ENCODE measurements at places on chromosomes 3 and 15. TPM values are rescaled to one million over a fixed set of nuclear protein-coding genes. Genes with fewer than 3 reads are reported as not detected.

DNA sequence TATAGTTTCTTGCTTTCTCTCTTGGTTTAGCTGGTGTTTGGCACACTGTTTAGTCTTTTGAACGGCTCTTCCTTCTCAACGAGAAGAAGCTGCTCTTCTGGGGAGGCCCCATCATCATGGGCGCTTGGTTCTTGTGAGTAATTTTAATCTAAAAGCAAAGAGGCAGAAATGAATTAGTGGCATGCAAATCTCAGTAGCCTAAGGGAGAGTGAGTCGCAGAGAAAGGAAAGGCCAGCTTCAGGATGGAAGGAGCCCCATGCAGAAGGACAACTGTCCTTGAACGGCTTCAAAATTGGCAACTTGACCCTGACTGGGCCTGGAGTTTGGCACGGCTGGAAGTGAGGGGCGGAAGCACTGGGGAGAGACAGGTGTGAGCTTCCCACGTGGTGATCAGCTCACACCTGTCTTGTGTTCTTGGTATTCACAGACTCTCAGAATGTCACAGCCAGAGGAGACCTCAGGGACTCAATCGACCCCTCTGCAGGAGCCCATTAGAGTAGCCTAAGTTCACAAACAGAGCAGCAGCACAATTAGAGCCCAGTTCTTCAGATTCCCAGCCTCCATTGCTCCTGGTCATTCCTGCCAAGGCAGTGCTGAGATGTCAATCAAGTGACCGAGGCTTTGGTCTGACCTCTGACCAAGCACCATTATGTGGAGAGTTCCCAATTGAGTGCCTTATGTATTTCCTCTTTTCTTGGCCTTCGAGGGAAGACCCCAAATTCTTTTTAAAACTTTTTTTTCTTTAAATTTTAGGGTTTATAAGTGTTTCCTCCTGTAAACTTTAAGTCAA is 41.3 kb upstream of the ETV5 start:
- peaks cover 54% of the 10 kb centered on the region for H3K27me3 ChIP-seq
- peaks cover 15% of the 10 kb centered on the region for H3K4me1 ChIP-seq
- H3K36me3 ChIP-seq, result no peaks in the 10 kb centered on the region

IL17RB gene
- total RNA-seq, result 2.2 TPM

DNA sequence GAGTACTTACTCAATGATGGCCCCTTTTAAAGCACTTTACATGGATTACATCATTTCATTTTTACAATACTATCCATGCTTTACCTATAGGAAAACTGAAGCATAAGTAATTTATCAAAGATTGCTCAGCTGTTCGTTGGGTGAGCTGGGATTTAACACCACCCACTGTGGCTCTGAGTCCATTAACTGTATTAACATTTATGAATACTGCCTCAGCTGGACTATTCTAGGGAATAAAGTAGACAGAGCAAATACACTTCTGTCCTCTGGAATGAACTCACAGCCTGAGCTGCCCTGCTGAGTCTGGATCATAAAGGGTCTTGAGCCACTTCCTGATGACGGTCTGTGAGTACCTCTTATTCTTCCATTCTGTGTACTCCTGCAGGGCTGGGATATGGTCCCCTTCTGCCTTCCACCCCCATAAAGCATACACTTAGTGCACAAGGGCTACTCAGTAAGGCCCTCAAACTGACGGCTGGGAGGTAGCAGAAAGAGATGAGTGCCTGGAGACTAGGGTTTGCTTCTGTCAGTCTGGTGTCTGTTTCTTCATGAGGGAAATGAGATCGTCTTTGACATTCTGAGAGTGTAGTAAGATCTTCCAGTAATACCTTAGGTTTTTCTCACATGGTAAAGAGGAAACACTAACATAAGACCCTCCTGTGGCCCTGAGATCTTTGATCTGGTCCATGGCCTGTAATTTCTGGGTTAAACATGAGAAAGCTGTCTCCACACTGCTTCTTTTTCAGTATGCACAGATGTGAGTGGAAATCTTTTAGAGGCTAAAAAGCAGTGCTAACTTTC is 12.6 kb upstream of the ST6GAL1 start:
- H3K4me1 ChIP-seq, result peaks cover 37% of the 10 kb centered on the region
- H3K4me3 ChIP-seq, result no peak overlapping the region
- H3K27ac ChIP-seq, result peak overlapping the region; percentile 57
- no peaks in the 10 kb centered on the region for H3K36me3 ChIP-seq
- no peak for DNase-seq

KPNA1 gene
- total RNA-seq, result 78.4 TPM

GRCh38 chr3:165522386-165522785 is 314.8 kb downstream of the BCHE start:
- H3K27ac ChIP-seq, result no peak overlapping the region
- H3K27me3 ChIP-seq, result no peaks in the 10 kb centered on the region
- DNase-seq, result no peak
- H3K36me3 ChIP-seq, result no peaks in the 10 kb centered on the region
- no peak overlapping the region for H3K4me3 ChIP-seq

GRCh38 chr3:56890448-56891091 is 88.8 kb upstream of the ARHGEF3 start:
- H3K4me3 ChIP-seq, result no peak overlapping the region
- no peak overlapping the region for H3K27ac ChIP-seq
- no peak for DNase-seq
- H3K36me3 ChIP-seq, result peaks cover 4% of the 10 kb centered on the region
- H3K4me1 ChIP-seq, result peaks cover 61% of the 10 kb centered on the region
- H3K27me3 ChIP-seq, result no peaks in the 10 kb centered on the region

GRCh38 chr3:54888162-54888561 is 39.7 kb downstream of the LRTM1 start:
- no peak overlapping the region for H3K4me3 ChIP-seq
- no peaks in the 10 kb centered on the region for H3K27me3 ChIP-seq

- H3K4me1 ChIP-seq, result no peaks in the 10 kb centered on the region
- peaks cover 31% of the 10 kb centered on the region for H3K27me3 ChIP-seq
- H3K27ac ChIP-seq, result no peak overlapping the region
- no peaks in the 10 kb centered on the region for H3K36me3 ChIP-seq
These were observed 10.0 kb upstream of the ST8SIA2 start for GRCh38 chr15:92383519-92384324.

DNA sequence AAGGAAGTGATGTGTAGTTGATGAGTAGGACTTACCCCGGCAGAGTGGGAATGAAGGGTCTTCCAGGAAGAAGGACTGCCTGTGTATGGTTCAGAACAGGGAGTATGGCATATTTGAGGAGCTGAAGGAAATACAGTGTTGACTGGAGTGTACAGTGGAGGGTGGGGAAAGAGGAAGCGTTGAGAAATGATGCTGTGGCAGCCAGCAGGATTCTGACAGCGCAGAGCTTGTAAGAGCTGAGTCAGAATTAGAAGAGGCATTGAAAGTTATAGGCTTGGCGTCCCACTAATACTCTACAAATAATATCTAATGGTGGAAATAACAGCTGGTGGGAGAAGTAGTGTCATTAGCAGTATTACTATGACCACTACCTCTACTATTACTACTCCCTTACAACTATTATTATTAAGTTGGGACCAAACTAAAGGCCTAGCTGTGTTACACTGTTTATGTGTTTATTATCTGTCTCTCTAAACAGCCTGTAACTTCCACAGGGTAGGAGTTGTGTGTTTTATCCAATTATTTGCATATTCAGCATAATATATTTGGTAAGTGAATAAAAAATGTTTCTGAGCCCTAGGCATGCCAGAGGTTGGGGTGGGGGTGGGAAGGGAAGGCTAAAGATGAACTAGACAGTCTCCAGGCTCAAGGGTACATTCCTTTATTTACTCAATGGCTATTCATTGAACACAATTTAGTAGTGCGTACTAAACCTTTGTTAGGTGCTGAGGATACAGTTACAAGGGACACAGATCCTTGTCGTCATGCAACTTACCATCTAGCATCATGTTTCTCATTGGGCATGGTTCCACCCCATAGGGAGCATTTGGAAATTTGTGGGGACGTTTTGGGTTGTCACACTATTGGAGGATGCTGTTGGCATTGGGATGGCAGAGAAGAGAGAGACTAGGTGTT is 428.8 kb upstream of the ONECUT1 start:
- H3K4me3 ChIP-seq, result no peak overlapping the region
- no peaks in the 10 kb centered on the region for H3K36me3 ChIP-seq
- H3K4me1 ChIP-seq, result no peaks in the 10 kb centered on the region
- no peak for DNase-seq
- no peak overlapping the region for H3K27ac ChIP-seq
- H3K27me3 ChIP-seq, result no peaks in the 10 kb centered on the region

DNA sequence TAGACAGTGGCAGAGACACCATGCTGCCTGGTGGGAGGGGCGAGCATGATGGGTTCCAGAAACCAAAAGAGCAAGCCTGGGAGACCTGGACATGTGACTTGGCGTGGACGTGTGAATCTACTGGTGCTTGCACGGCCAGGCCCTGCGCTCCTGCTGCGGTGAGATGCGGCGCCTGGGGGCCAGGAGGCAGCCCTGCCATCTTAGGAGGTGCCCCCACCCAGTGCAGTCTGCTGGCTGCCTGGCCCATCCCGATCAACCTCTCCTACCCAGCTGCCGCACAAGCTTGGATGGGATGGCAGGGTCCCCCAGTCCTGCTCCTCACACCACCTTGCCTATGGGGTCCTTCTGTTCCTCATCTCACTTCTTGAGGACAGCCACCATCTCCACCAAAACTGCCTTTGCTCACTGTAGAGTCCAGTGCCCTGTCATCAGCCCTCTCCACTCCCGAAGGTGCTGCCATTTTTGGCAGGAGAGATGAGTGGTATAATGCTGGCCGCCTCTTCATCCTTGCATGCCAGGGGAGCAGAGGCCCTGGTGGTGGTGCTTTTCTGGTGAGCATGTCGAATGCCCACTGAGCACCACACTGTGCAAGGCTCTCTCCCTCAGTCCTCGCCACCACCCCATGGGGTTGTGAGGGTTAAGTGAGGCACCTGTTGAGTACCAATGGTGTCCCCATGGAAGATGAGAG is 3.1 kb upstream of the ABTB1 start:
- H3K4me1 ChIP-seq, result peaks cover 18% of the 10 kb centered on the region
- peaks cover 8% of the 10 kb centered on the region for H3K27me3 ChIP-seq
- DNase-seq, result peak; percentile 59
- no peak overlapping the region for H3K4me3 ChIP-seq
- no peak overlapping the region for H3K27ac ChIP-seq
